Stimulated activated CD8-positive, alpha-beta memory T cell treated with anti-CD3 and anti-CD28 coated beads, Interleukin-15, amount 100 ng/mL, for 4 hours (primary cell): ENCODE measurements at places on chromosomes 7 and 10.

- DNase-seq, result no peak
Measured at GRCh38 chr10:35331894-35332640, 4.2 kb upstream of the CCNY start.

DNA sequence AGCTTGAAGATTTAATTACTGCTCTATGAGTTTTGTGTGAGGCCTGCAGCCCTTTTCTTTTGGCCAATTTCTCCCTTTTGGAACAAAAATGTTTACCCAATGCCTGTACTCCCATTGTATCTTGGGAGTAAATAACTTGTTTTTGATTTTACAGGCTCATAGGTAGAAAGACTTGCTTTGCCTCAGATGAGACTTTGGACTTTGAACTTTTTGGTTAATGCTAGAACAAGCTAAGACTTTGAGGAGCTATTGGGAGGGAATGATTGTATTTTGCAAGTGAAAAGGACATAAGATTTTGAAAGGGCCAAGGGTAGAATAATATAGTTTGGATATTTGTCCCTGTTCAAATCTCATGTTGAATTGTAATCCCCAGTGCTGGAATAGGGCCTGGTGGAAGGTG, 152.0 kb downstream of the MAGI2 start:
- no peak for DNase-seq

DNA sequence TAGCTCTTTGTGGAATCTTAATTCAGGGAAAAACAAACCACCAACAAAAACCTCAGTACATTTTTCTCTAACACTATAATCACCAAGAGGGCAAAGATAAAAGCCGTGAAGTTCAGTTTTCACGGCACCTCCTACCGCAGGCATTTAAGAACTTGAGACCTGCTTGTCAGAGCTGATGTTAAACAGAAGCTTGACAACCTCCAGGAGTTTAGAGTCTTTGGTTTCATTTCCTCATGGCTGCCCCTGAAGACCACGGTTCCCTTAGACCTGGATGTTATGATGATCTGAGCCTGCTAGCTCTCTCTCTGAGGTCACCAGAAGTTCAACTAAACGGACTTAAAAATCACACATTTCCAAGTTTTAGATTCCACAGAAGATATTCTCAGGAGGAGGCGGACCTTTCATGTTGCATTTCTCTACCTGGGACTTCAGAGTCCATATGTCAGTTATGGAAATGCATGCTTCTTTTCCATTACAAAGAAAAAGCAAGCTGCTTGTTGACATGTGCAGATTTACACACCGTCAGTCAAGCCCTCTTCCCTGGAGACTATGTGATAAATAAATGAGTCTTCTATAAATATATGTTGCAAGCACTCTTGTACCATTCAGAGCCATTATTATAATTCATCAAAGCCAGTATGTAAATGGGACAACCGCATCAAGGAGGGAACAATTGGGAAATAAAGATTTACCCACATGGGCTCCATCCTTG, 258.0 kb downstream of the GFRA1 start:
- no peak for DNase-seq

GRCh38 chr10:118459642-118460193, 117.6 kb upstream of the FAM204A start:
- DNase-seq, result peak; percentile 11

DNA sequence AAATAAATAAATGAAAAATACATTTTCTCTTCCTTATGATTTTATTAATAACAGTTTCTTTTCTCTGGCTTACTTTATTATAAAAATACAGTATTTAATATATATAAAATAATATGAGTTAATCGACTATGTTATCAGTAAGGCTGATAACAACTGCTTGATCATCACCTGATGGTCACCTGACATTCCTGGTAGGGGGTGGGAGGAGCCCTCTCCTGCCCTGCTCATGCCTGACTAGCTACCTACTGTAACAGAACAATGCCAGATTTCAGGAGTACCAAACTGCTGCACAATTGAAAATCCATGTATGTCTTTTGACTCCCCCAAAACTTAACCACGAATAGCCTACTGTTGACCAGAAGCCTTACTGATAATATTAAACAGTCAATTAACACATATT, 1.3 kb upstream of the APBB1IP start:
- no peak for DNase-seq

DNA sequence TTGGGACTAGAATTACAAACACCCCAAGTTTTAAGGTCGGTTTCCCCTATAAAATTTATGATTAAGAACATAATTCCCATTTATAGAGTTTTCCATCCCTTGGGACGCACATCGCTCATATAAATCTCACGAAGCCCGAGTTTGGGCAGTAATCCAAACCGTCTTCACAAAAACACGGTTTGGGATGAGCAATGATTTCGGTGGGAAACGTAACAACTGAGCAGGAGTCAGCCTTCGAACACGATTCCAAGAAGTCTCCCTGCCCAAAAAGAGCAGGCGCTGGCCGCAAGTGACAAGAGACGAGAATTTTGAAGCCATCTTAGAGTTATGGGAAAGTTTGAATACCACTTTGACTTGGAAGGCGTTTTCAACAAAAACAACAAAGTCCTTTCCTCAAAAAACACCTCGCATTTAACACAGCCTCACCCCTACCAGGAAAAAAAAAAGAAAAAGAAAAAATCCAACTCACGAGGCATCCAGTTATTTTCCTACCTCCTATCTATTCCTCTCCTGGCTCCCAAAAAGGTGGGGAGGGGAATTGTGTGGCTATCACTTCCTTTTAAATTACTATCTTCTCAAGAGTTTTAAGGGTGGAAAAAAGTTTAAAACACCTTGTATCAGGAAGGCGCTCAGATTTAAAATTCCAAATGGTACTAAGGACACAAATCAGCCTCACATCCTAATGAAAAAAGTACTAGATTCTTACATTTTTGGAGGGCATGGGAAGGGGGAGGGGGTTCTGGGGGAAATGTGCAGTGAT, 1.6 kb downstream of the SEPHS1 start:
- DNase-seq, result no peak

- no peak for DNase-seq
Measured at GRCh38 chr7:34224281-34224680, 318.9 kb downstream of the BMPER start.

GRCh38 chr7:157832866-157833607, 496.2 kb downstream of the DNAJB6 start:
- no peak for DNase-seq

- no peak for DNase-seq
Measured at GRCh38 chr7:124751027-124751426, 14.6 kb downstream of the GPR37 start.

DNA sequence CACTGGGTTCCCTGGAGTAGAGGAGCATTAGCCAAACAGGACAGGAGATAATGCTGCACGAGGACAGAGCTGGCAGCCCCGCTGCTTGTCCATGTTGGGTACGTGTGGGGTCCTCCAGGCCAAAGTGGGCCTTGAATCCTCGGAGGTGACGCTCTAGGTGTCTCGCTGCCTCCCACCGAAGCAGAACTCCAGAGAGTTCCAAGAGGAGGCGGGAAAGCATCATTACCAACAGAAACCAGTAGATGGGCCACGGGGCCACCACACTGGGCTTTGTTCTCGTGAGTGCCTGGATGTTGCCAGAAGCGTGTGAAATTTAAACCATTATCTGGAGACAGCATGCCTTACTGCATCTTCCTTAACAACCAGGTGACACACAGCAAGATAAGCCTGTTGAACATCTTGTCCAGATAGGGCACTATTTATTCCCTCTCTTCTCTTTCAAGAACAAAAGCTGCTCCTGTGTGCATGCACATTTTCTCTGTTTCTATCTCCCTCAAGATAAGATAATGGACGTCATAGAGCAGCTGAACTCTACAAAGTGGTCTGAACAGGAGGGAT, 56.8 kb downstream of the TNS3 start:
- no peak for DNase-seq

- DNase-seq, result no peak
Measured at GRCh38 chr10:77661100-77661499, 23.5 kb upstream of the KCNMA1 start.

GRCh38 chr7:158042156-158042880, 545.3 kb downstream of the PTPRN2 start:
- no peak for DNase-seq

- no peak for DNase-seq
Measured at GRCh38 chr7:28112883-28113540, 67.6 kb downstream of the JAZF1 start.

- DNase-seq, result no peak
Measured at GRCh38 chr7:46015107-46015868, 94.2 kb upstream of the IGFBP3 start.

DNA sequence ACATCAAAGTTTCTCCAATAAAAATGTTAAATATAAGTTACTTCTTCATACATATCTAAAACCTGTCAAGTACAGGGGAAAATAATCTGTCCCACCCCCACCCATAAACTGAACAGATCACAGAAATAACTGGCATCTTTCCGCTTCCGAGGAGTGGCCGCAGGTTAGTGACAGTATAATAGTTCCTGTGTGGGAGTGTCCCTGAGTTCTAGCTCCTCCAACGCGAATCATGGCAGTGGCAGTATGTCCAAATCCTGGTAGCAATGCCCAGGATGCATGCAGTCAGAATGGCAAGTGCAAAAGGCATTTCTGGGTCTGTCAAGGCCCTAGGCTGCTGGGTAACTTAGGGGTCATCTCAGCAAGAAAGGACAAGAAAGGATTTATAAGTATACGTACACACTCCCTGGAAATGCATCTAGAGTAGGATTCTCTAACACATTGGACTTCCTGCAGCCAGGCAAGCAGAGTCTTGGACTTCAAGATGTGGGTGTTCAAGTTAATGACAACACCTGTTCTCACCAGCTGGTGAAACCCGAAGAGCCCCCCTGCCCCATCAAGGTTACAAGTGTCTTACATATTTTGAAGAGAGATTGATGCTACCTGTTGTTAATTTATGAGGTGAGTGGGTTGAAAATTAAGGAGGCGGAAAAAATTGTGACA, 94.4 kb upstream of the COL1A2 start:
- DNase-seq, result no peak
